ENCODE measurements at places on chromosomes 2 and 18. TPM values are rescaled to one million over a fixed set of nuclear protein-coding genes. Genes with fewer than 3 reads are reported as not detected.

GRCh38 chr2:202813387-202813786 lies 58.2 kb downstream of the ICA1L start:
- H3K36me3 ChIP-seq: no peaks in the 10 kb centered on the region
- no peak overlapping the region for H3K27ac ChIP-seq
- H3K4me1 ChIP-seq: peaks cover 17% of the 10 kb centered on the region
- H3K27me3 ChIP-seq: no peaks in the 10 kb centered on the region

- no peaks in the 10 kb centered on the region for H3K4me1 ChIP-seq
- no peaks in the 10 kb centered on the region for H3K36me3 ChIP-seq
- no peaks in the 10 kb centered on the region for H3K27me3 ChIP-seq
- H3K4me3 ChIP-seq: no peak overlapping the region
- no peak overlapping the region for H3K27ac ChIP-seq
- DNase-seq: no peak
Measured at GRCh38 chr2:34961822-34962221, 1362.7 kb upstream of the FAM98A start.

- H3K27me3 ChIP-seq: no peaks in the 10 kb centered on the region
- DNase-seq: no peak
- H3K36me3 ChIP-seq: no peaks in the 10 kb centered on the region
- H3K4me3 ChIP-seq: no peak overlapping the region
Measured at GRCh38 chr2:233240897-233241296, 10.6 kb upstream of the ATG16L1 start.

DHRS9 gene
- total RNA-seq: not detected

MEP1B gene
- total RNA-seq: not detected

All from adrenal gland (tissue), 19 donors.